SW 1271 (cell line): ENCODE measurements at places on chromosomes 11 and 22.

- DNase-seq, result no peak
These were observed 787.6 kb downstream of the BRD1 start for GRCh38 chr22:49040111-49040510.

DNA sequence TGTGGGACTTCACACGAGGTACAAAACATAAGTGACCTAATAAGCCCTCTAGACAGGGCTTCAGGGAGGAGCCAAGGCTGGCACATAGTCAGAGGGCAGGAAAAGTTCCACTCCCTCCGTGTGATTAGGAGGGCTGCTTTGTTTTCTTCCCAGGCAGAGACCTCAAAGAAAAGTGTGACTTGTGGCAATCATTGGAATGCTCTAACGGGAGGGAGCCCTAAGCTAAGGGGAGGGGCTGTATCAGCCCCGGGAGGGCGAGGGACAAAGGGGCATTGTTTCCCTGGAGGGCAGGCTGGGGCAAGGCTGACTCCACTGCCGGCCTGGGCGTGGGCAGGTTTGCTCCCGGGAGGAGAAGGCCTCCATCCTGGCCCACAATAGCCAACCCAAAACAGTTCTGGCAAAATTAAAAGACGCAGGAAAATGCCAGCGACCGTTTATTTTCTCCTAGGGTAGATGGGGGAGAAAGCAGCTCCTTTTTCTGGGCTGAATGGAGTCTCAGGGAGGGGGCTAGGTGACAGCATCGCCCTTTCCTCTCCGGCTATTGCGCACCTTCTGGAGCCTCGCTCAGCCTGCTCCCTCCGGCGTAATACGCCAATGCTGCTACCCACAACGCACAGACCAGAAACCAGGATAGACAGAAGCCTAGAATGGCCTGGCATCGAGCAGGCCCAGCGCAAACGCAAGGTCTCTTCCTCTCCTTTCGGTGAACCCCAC, 60.2 kb downstream of the ENDOD1 start:
- peak; percentile 93 for DNase-seq

DNA sequence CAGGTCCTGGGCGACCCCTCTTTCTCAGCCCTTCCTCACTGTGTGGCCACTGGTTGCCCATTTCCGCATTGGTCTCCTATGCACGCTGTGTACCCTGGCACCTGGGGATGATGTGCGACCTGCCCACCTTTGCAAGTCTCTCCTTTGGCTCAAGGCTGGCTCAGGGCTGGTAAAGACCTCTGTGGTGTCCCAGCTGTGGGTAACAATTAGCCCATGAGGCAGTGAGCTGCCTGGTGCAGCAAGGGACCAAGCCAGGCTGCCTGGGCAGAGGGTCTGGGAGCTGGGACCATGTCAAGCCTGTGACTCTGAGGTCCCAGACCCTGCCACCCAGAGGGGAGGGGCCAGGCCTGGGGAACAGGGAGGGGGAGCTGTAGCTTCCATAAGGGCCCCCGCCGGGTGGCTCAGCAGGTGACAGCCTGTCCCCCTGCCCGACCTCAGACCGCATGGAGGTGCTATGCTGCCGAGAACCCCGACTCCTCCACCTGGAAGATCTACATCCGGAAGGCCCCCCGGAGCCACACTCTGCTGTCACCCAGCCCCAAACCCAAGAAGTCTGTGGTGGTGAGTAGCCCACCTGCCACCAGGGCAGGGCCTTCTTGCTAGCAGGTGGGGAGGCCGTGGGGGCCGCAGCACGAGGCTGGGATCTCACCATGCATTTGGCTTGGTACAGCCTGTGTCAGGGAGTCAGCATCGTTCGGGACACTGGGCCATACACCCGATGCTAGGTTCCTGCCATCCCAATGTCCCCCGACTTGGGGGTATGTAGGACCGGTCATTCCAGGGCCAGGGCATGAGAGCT, 112.5 kb downstream of the KCNQ1OT1 start:
- no peak for DNase-seq

- DNase-seq, result no peak
These were observed 13.0 kb upstream of the REXO2 start for GRCh38 chr11:114426280-114426679.

DNA sequence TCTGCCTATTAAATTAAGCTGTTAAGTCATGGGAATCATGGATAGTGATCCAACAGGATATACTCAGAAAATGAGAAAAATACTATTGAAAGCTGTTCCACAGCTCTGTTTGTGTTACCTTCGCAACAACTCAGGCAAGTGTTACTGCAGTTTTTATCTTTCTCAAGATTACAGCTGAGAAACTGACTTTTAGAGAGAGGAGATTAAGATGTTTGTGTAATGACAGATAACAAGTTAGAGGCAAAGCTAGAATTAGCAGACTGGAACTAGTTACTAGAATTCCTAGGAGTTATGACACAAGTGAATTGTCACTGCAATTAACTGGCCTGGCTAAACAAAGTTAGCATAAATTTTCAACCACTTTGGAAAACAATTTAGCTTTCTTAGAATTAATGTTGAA, 1.6 kb downstream of the SLN start:
- DNase-seq, result no peak

DNA sequence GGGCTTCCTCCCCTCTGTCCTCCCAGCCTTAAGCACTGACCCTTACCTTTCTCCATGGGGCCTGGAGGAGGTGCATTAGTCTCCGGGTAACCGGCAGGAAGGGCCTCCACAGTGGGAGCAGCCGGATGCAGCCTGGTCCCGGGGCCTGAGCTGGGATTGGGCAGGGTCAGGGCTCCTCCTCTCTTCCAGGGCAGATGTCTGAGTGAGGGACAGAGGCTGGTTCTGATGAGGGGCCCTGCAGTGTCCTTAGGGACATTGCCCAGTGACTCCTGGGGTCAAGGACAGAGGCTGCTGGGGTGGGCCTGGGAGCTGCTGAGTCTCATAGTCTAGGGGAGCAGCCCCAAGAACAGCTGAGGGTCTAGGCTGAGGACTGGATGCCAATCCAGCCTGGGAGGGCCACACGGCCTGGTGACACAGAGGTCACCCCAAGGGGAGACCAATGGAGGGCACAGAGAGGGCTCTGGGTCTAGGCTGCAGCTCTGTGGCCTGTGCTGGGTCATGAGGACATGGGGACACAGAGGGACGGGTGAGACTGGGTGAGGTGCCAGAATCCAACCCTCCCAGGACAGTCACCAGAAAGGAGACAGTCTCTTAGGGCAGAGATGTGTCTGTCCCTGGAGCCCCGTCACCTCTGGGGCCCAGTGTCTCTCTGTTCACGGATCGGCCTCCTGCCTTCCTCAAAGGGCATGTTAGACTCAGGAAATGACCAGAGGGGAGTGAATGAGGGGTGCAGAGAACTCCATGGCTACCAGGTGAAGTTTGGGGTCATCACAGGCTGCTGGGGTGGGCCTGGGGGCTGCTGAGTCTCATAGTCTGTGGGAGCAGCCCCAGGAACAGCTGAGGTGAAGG, 6.5 kb downstream of the IGLL5 start:
- no peak for DNase-seq

DNA sequence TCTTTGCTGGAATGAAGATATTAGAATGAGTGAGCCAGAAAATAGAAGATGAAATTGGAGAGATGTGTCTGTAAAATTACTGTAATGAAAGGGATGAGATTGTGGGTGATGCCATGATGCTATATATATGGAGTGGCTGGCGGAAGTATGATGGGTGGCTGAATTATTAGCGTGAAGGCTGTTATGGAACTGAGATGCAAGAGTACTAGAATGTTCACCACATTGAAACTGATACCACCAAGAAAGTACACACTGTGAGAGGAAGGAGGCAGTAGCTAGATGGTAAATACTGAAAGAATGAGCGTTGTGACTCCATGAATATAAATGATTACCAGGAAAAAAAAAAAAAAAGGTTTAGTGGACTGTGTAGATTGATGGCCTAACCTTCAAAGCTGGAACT, 411.9 kb downstream of the CNTN5 start:
- no peak for DNase-seq

DNA sequence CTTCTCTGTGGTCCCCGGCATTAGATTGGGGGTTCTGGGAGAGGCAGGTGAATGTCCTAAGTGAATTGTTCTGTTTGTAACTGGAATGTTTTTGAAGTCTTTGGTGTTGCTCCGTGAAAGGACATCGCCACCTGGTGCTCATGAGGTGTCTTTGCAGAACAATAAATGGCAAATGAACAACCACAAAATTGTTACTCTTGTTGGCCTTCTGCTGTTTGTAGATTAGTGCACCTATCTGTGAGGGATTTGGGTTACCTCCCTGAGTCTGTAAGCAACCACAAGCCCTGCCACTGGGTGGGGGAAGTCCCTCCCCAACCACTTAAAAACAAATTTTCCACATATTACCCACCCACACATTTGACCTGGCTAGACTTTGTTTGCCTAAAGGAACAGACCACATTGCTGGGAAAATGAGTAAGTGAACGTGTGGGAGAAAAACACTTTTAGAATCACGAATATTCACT, 4.7 kb downstream of the MPEG1 start:
- no peak for DNase-seq

DNA sequence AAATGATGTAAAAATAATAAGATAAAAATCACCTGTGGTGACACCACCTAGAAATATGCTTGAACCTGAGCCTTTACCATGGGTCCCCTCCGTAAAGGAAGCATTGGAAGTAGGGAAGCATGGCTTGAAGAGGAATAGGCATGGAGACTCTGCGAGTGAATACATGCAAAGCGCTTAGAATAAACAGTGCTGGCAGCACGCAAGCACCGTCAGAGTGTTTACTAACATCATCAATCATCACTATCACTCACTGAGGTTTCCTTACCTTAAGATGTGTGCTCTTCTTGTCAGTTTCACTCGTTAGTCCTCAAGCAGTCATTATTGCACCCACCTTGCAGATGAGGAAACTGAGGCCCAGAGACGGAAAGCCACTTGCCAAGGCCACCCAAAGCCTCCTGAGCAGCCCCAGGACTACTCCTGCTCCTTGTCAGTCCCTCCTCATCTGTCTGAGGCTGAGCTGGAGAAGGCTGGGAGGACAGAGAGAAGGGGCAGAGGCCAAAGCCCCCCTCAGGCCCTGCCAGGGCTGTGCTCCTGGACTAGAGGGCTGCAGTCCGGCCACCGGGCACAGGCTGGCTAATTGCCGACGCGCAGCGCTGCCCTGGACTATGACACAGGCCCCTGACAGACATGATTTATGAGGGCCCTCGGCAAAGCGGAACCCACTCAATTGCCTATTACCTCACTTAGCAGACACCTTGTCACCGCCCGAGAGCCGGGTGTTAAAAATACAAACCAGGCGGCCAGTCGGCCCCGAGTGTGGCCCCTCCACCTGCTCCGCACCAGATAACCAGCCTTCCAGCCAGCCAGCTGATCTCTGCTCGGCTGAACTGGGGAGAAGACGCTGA, 168.9 kb downstream of the MN1 start:
- DNase-seq, result no peak

GRCh38 chr11:120043328-120043945, 94.5 kb downstream of the TRIM29 start:
- no peak for DNase-seq

- no peak for DNase-seq
These were observed 4.6 kb upstream of the CABP7 start for GRCh38 chr22:29715240-29715639.

- no peak for DNase-seq
These were observed 337.0 kb upstream of the MTNR1B start for GRCh38 chr11:92632495-92632894.

- no peak for DNase-seq
These were observed 7.0 kb upstream of the DDX17 start for GRCh38 chr22:38513063-38513462.

- no peak for DNase-seq
These were observed 24.3 kb downstream of the LMO2 start for GRCh38 chr11:33867561-33867960.

DNA sequence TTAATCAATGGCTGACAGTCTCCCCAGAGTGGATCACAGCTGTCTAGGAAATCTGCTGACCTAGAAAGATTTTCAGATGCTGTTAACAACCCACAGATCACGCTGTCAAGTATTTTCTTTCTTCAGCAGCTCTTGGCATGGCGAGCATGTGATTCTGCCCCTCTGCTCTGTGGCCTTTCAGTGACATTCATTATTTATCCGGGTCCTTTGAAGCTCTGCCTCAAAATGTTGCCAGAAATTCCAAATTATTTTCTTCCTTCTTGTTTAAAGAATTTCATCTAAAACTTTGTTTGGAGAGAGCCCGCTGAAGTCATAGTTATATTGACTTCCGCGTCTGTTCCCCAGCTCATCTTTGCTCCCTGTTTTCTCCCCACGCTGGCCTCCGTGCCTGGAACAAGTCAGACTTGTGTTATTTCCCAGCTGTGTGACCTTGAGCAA, 134.1 kb downstream of the COMMD9 start:
- no peak for DNase-seq

DNA sequence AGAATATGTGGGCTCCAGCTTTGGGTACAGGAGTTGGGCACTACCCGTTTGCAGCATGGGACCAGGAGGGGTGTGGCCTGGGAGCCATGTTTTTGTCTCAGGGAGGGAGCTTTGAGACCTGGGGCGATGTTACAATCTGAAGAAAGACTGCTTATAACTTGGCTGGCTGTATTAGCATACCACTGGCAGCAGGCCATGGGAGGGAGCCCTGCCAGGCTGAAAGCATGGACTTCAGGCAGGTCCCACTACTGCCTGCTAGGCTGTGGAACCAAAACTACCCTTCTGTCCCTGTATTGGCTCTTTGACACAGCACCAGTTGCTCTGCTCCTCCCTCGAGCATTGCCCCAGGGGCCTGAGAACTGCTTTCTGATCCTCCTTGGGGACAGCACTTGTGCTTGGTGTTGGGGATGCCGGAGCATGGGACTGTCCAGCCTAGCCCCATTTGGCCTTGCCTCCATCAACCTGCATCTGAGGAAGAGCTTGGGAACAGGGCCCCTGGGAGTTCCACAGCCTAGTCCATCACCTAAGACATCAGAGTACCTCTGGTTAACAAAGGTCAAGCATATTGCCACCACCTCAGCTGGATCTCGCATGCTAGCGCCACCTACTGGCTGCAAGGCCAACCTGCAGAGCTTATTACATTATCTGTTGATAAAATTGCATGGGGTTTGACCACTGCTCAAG, 217.4 kb downstream of the SBF2 start:
- no peak for DNase-seq

DNA sequence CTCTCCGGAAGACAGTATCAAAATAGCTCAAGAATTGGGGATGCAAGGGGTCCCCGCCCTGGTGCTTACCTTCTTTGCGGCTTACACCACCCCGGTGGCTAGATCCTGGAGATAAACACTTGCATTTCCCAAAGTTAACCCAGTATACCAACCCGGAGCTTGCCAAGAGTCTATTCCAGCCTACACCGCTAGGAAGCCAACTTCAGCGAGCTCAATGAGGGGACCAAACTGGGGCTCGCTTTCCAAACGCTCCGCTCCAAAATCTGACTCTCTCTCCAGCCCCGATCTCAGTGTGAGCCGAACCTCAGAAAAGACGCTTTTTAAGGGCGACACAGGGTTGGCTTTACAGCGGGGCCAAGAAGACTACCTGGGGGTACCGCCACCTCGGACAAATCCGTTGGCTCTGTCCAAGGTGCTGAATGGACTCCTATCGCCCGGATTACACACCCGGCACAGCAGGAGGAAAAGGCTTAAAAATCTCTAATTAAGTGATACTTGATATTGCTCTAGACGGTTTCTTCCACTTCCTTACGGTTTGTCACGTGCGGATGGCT, 20.1 kb upstream of the BDNF start:
- no peak for DNase-seq
